ENCODE measurements at places on chromosomes 11 and 22.

DNA sequence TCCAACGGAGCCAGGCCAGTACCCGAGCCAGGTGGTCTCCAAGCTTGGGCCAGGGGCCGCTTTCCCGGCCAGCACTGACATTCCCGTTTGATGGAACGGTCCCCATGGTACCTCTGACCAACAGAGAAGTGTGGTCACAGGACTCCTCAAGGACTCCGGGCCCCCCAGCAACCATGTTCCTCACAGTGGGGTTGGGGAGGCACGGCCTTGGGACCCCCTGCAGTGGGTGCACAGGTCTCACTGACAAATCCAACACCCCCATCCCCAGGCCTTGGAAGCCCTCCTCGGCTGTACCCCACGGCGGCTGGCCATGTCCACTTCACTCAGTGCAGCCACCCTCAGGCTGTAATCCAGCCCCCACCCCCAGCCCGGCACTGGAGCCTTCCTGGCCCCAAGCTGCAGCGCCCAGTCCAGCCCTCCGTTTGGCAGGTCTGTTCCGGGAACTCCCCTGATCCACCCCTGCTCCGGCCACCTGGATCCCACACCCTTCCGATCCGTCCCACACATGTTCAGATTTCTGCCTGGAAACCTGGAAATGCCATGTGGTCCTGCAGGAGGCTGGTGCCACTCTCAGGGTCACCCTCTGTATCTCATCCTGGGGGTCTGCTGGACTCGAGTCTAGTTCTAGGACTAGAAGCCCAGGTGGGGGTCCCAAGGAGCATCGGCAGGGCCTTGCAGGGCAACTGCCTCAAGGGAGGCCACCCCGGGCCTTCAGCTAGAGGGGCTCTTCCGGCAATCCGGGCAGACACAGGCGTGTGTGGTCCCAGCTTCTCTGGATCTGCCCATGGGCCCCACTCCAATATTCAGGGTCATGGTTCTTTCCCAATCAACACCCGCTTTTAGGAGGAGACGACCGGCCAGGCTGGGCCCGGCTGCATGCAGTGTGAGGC, 26.6 kb downstream of the TBX1 start:
- DNase-seq: no peak

DNA sequence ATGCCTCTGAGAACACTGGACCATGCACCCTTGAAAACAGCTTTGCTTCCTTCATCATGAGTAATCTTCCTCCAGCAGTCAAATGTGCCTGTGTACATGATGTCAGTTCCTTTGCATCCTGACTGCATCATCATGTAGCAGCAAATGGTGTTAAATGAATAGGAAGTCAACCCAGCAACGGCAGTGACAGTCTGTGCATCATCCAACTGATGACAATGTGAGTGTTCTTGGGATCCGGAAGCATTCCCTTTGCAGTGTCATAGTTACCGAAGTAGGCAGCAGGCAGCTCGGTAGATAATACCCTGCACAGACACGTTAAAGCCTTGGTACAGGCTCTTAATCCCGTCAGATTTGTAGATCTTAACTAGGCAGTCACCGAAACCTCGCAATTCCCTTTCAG, 2.5 kb downstream of the WBP2NL start:
- no peak for DNase-seq

- no peak for DNase-seq
These were observed 39.0 kb downstream of the BCR start for GRCh38 chr22:23219317-23219716.

GRCh38 chr11:396511-396947, 2.5 kb downstream of the PKP3 start:
- DNase-seq: no peak

DNA sequence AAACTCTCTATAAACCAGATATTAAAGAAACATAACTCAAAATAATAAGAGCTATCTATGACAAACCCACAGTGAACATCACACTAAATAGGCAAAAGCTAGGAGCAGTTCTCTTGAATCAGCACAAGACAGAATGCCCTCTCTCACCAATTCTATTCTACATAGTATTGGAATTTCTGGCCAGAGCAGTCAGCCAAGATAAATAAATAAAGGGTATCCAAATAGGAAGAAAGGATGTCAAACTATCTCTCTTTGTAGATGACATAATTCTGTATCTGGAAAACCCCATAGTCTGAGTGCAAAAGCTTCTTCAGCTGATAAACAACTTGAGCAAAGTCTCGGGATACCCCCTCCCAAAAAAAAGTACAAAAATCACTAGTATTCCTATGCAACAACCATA, 359.8 kb downstream of the LRRC4C start:
- no peak for DNase-seq

All from right hindlimb (tissue), 1 donor.